ENCODE measurements at places on chromosomes 12 and 14.

DNA sequence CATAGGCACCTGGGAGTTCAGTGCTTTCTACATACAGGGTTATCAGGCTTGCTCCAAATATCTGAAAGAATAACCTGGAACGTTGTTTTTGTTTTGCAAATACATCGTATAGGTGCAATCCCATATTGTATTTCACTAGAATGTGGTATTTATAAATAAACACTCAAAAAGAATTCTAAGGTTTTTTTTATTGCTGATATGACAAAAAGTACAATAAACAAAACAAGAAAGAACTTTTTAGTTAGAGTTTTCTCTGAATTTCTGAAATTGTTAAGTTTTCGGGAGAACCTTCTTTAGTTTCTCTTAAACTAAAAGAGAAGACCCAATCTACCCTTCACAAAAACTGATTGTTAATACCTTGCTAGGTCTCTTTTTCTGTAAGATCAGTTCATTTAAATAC lies 225.8 kb downstream of the CCDC59 start:
- no peak for DNase-seq

DNA sequence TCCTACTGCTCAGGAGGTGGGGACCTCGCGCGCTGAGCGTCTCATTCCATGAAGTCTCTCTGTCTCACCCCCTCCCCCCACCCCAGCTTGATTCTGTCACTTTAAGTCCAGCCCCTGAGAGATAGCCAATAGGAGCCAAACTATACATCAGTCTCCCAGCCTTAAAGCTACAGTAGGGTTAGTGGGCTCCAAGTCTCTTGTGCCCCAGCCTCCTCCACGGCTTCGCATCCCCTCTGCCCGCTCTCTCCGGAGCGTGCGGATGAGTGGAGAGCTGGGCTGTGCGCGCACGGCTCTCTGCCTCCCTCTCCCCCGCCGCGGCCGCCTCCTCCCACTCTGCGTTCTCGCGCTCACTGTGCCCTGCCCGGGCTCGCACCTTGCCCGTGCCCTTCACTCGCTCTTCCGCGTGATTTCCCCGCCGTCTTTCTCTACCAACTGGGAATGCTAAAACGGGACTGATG lies at the start of gene ESRRB:
Gene ESRRB (plus strand): TSS at position 191 of the 458 bp plus-strand sequence. CDS start 265 bp downstream, at position 456.
- no peak for DNase-seq

DNA sequence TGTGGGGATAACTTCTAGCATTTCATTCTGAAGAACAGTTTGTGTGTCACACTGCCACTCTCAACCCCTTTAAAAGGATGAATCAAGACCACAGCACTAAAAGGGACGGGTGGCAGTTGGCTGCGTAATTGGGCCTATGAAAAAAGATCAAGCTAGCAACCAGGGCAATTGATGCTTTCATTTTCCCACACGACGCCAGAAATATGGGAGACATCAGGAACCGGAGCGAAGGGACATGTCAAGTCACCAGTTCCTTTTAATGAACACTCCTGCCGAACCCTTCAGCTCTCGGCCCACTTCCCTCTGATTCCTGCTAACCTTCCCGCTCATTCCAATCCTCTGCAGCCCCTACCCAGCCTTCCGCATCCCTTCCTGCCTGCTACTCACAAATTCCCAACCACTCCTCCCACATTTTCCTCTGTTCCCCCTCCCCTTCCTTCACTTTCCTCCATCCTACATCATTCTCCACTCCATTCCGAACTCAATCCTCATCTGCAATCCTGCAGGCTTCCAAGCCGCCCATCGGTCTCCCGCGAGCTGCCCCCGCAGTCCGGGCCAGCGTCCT lies 753 bp downstream of the CSRNP2 start:
- DNase-seq = peak; percentile 14

DNA sequence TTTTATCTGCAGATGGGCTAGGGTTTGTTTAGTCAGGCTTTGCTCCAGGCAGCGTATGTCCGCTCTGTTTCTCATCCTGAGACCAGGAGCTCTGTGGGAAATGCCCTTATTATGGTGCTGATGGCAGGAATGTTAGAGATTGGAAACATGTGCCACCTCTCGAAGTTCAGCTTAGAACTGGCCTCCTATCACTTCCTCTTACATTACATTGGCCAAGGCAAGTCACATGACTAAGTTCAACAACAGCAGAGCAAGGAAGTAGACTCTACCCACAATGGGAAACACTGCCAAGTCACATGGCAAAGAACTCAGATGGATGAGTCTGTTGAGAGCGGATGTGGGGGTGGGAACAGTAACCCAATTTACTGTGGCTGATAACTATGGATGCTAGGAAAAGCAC lies 161.9 kb upstream of the WSCD2 start:
- no peak for DNase-seq

DNA sequence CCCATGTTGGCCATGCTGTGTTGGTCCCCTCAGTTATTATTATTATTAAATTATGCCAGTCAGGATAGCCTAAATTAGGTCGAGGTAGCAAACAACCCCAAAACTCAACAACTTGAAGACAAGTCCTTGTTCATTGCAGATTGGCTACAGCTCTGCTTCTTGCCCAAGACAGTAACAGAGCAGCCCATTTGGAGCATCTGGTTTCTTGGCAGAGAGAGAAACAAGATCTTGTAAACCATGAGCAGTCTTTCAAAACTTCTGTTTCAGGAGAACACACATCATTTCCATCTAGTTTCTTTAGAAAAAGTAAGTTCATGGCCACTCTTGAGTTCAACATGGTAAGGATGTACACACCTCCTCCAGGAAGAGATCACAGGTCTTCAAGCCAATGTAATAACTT lies 52.3 kb downstream of the E2F7 start:
- no peak for DNase-seq

DNA sequence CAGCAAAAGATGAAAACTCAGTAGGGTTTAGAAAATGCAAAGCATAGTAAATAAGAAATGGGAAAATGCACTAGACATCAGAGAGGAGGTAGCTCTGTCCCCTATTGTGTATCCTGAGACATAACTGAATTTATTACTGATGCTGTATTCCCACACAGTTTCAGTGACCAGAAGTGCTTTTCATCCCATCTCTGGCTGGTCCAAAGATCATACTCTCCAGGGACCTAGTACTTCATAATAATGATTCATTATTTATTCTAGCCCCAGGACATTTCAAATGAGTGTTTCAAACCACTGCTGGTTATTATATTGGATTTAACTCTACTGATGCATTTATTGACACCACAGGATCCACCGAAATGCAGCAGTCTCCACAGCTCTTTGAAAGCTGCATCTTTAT lies 163.3 kb downstream of the PAWR start:
- DNase-seq = no peak

DNA sequence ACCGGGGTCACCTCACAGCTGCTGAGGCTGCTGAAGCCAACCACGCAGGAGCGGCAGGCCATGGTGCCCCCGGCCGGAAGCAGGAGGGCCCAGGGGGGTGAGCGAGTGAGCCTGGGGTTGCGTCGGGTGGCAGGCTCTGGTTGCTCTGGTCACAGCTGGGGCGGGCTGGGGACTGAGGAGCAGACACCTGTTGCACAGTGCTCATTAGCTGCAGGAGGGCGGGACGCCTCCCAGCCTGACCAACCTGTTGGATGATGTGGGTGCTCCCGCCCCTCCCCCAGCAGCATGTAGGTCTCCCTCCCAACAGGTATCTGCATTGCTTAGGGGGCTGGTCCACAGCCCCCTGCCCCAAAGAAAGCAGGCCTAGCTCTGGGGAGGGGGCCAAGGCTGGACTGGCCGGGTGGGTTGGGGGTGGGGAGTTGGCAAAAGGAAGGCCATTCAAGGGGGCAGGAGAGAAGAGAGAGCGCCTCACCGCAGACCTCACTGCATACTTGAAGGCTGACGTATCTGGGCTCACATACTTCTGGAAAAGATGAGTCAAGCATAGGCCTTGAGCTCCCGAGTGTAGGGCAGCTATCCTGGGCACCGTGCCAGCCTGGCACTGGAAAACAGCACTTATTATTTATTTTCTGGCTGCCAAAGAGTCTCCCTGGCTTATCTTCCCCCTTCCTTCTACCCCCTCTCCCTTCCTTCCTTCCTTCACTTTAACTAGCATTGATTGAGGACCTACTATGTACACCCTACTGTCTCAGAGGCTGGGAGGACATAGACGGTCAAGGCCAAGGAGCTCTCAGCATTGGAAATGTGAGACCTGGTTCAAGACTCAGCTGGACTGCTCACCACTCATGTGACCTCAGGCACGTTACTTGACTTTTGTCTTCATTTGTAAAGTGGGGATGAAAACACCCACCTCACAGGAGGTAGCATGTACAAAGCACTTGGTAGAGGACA lies at the start of gene KRT80:
Gene KRT80 (minus strand): TSS at position 174 of the 951 bp plus-strand sequence. CDS start 112 bp downstream, at position 62.
- no peak for DNase-seq

DNA sequence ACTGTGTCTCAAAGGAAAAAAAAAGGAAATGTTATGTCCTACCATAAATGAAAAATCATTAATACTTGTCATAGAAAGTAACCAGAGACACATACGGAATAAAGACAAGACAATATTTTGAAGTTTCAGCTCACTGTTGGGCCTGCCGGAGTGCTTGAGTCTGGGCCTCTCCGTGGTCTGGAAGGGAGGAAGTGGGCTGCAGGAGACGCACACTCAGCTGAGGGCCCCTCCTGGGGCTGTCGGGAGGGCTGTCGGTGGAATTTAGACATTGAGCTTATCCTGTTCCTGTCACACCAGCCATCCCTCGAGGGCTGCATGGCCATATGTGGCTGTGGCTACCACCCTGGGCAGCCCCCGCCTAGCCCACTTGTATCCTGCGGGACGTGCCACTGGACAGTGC lies 80.6 kb downstream of the DDX51 start:
- no peak for DNase-seq

GRCh38 chr12:67939611-67940010 lies 49.6 kb upstream of the IFNG-AS1 start:
- DNase-seq = no peak

DNA sequence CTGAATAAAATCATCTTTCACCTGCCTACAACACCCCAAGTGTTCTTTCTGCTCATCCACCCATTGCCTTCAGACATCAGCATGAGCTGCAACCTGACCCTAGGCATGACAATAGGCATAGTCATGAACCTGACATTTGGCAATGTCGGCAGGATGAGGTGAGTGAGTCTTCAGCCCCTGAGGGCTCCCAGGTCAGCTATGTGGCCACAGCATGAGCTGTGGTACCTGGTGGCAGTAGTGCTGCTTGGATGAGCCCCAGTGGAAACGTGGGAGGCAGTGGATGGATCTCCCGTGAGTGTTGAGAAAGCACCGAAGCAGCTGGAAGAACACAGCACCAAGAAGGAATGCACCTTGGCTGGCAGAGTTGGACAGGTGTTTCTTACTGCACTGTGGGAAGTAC lies 334.8 kb upstream of the FAR2 start:
- no peak for DNase-seq

GRCh38 chr14:33676135-33676566 lies 274.7 kb downstream of the EGLN3 start:
- DNase-seq = peak; percentile 22

GRCh38 chr14:34424488-34424887 lies 37.6 kb downstream of the SPTSSA start:
- no peak for DNase-seq

DNA sequence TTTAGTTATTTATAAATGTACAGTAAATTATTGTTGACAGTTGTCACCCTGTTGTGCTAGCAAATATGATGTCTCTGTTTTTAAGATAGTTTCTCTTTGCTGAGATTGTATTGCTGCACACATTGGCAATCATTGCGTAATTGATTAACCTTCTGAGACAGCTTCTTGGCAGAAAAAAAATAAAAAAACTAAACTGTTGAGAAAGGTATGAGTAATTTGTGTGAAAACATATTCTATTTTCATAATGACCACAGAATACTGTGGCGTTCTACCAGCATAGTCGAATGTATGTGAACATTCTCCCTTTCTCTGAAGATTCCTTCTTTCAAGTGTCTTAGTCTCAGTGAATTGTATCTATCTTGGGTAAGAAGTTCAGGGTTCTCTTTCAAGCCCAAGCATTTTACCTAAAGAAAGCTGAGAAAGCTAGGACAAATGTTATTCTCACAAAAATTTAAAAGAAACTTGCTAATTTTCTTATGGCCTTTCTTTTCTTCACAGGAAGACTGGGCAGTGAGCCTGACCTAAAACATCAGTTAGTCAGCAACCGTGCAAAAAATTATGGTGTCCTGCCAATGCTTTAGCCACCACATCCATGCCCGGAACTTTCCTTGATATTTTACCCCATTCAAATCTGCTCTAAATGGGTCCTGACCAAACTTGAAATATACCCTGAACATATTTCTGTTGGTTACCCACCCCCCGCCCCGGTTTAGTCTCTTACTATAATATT lies 69.0 kb upstream of the REP15 start:
- DNase-seq = peak; percentile 24

- DNase-seq = no peak
Observed at GRCh38 chr12:119692410-119692809, 24.5 kb downstream of the PRKAB1 start.

DNA sequence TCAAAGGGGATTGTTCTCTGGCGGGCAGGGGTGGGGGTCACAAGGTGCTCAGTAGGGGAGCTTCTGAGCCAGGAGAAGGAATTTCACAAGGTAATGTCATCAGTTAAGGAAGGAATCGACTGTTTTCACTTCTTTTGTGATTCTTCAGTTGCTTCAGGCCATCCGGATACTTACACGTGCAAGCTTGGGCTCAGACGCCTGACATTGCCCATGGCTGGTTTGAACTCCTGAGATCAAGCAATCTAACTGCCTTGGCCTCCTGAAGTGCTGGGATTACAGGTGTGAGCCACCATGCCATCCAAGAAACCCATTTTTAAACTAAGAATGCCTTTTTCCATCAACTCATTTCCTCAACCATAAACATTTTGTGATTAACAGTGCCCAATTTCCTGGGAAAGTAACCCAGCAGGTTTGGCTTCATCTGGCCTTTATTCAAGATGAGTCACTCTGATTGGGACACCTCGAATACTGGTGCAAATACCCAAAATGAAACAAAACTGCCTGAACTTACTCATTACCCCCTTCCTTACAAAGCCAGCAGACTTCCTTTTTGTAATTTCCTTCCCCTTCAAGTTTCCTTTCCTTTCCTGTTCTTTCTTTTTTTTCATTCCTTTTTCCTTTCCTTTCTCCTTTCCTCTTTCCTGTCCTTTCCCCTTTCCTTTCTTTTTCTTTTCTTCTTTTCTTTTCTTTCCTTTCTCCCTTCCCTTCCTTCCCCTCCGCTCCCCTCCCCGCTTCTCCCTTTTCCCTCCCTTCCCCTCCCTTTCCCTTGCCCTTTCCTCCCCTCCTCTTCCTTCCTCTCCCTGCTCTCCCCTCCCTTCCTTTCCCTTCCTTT lies 10.2 kb upstream of the RNASE10 start:
- no peak for DNase-seq

DNA sequence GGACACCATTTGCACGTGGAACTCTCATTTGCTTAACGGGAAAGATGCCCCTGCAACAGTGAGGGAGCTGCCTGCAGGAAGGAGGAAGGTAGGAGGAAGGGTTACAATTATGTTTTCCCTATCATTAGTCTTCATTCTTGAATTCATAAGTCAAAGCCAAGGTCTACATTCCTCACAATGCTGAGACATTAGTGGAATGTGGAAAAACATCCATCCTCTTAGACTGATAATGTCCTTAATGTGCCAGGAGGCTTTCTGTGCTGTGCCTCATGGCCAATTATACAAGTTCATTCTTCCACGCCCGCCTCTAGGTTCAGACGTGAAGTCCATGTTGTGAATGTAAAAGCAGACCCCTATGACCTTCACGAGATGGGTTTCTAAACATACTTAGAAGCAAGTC lies 1212.4 kb upstream of the TMEM132C start:
- no peak for DNase-seq
